D341Med (cell line): ENCODE measurements at places on chromosomes 1 and 21.

- no peak for DNase-seq
Measured at GRCh38 chr1:51605961-51606723, 10.8 kb upstream of the OSBPL9 start.

- no peak for DNase-seq
Measured at GRCh38 chr21:43187715-43188114, 18.9 kb downstream of the CRYAA start.

- DNase-seq, result no peak
Measured at GRCh38 chr1:169946206-169946605, 52.5 kb upstream of the SCYL3 start.

DNA sequence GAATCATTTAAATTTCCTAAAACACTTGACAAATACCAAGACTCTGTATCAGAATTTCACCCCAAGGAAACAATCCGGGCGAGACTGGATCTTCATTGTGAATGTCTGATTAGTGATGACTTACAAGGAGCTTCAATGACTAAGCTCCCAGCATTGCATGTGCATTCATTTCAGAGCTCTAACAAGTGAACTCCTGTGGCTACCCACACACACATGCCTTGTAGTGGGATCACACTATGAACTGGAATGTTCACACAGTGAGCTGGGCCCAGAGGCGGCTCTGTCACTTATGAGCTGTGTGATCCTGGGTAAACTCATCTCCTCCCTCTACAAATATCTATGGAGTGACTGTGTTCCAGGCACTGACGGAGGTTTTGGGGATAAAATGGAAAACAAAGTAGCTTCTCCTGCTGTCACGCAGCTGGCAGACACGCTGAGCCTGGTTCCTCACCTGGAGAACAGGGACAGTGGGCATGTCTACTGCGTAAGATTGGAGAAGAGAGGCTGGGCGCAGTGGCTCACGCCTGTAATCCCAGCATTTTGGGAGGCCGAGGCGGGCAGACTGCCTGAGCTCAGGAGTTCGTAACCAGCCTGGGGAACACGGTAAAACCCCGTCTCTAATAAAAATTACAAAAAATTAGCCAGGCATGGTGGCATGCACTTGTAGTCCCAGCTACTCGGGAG lies 56.9 kb downstream of the CLSTN1 start:
- no peak for DNase-seq

- DNase-seq, result no peak
Measured at GRCh38 chr1:33860671-33861070, 3.2 kb upstream of the HMGB4 start.

DNA sequence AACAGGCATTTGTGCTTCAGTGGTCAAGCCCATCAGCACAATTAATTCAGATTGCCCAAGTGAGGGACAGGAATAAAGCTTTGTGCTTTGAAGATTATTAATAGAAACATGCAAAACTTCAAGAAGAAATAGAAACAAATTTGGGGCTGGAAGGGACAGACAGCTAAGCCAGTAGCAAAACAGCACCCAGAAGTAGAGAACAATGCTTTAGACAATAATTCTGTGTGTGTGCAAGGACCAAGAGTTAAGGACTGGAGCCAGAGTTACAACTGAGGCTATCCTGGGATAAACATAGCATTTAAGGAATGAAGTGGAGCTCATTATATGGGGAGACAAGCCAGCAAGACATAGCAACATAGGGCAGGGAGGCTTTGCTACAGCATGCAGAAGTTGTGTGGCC lies 251.9 kb upstream of the DAB1 start:
- no peak for DNase-seq

DNA sequence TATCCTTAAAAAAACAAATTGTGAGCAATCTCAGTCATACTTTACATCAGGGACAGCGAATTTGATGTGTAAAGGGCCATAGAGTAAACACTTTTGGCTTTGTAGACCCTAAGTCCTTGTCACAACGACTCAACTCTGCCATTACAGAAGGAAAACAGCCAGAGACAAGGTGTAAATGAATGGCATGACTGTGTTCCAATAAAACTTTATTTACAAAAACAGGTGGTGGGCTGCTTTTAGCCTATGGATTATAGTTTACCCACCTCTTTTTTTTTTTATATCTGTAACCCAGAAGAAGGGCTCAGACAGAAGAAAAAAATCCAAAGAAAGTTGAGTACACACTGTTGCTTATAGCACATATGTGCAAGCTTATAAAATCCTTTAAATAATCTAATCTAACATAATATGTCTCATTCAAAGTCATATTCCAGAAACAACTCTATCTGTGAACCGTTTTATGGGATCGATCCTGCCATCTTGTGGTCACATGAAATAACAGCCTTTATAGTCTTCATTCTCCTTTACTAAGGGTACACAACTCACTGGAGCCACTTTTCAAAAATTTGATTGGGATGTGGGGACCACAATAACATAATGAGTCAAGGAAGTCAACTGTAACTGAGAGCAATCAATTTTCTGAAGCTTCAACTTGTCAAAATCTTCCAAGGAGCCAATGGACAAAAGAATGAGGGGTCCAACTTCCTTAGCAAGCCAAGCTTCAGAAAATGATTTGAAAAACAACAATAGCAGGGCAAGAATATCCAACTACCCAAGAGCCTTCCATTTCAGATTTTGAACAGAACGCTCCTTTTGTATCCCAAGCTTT lies 142.2 kb upstream of the KRTAP19-8 start:
- DNase-seq, result peak; percentile 46

DNA sequence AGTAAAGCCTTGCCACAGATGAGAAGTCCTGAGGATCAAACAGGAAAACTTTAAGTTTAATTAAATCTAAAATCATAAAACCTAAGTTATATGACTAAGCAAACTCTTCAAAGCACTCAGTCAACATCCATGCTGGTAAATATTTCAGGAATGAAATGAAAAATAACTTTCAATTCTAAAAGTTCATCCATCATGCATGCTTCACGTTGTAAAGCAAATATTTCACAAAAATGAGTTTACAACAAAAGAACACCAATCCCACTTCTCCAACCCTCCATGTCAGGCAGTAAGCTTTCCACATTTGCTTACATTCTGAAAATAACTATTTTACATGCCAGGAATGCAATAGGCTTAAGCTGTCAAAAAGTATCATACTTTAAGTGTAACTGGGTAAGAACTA lies 16.8 kb downstream of the APP start:
- DNase-seq, result no peak

DNA sequence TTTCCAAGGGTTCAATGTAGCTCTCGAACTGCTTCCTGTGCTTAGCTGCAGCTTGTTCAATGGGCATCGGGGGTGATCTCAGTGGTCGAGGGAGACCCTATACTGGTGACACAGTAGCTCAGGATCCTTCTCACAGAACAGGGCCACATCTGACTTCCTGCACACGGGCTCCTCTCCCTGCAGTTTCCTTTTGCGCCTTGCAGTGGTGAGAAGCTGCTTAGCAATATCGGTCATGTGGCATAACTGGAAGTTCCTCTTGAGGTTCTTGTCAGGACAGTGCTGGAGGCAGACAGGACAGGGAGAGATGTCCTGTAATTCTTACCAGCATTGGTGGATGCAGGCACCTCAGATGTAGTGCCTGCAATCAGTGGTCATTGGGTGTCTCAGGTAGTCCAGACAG lies 140.5 kb upstream of the MAP1LC3C start:
- no peak for DNase-seq

DNA sequence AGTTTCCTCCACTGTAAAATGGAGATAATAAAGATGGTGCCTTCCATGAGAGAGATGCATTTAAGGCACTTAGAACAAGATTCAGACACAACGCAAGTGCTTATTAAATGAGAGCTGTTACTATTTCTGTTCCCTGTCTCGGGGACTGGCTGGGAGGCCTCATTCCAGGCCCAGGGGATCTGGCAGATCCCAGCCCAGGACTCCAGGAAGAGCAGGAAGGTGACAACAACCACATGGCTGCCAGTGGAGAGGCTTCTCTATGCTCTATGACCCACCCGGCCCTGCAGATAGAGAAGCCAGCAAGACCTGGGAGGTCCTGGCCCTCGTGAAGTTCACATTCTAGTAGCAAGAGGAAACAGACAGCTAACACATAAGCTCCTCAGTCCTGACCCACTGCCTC lies 175.5 kb downstream of the ACTL8 start:
- DNase-seq, result no peak

- no peak for DNase-seq
Measured at GRCh38 chr1:181124291-181124751, 35.8 kb downstream of the IER5 start.

DNA sequence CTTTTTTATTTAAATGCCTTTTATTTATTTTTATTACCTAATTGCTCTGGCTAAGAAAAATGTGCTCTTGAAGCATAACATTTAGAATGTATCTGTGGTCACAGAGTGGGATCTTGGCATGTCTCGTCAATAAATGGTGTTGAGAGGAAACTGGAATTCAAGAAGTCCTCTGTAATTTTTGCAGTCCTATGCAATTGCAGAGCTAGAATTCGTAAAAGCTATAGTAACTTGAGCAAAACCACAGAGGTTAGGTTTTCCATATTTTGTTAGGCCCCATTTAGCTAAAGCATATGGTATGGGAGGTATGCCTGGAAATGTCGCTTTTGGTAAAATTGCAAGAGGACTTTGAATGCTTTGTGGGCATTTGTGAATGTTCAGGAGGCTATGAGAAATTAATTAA lies 466.7 kb upstream of the NFIA start:
- no peak for DNase-seq

DNA sequence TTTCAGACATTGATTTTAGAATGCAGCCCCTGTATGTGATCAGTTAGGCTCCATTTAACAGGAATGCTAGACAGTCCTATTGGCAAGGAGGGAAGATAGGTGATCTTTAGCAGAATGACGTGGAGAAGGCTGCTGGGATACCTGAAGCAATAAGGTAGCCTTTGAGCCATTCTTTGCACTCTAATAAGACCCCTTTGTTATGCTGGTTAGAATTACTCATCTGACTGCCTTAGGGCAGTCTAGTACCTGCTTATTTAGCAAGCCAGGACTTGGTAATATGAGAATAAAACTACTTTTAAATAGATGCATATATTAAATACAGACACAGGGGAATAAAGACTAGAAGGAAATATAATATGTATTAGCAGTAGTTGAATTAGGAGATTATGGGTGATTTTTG lies 29.1 kb downstream of the NGF start:
- DNase-seq, result no peak

- DNase-seq, result no peak
Measured at GRCh38 chr1:220176540-220176939, 82.6 kb downstream of the IARS2 start.

DNA sequence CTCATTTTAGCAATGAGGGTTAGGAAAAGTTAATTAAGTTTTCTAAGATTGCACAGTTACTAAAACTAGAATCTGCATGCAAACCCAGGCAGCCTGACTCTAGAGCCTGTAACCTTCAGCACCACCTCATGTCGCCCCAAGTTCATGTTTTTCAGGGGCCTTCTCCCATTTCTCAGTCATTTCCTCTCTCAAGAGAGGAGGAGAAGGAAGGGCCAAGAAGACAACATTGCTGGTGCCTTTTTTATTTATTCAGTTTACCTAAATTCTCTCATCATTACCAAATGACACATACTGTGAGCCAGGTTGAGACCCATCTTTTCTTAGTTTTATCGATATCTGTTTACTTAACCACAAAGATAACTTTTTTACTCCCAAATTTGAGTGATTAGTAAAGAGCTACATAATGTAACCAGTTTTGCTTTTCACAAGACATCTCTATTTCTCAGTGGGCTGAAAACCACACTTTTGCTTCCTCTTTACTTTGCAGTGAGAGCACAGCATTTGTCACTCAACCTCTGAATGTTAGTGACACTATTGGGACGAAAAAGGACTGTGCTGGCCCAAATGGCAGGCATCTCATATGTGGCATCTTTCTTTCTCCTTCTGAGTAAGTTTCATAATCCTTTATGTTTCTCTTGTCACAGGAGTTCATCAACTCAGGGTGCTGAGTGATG lies at the start of gene CD101:
Gene CD101 (plus strand): TSS at position 507 of the 674 bp plus-strand sequence. CDS start 58 bp downstream, at position 565.
- no peak for DNase-seq

GRCh38 chr1:30125021-30125820 lies 598.2 kb downstream of the MATN1 start:
- DNase-seq, result no peak

GRCh38 chr1:41918450-41919043 lies at the start of gene HIVEP3:
Gene HIVEP3 (minus strand): TSS chr1:41918922.
- peak; percentile 43 for DNase-seq

- no peak for DNase-seq
Measured at GRCh38 chr21:14991957-14992356, 72.8 kb downstream of the NRIP1 start.

DNA sequence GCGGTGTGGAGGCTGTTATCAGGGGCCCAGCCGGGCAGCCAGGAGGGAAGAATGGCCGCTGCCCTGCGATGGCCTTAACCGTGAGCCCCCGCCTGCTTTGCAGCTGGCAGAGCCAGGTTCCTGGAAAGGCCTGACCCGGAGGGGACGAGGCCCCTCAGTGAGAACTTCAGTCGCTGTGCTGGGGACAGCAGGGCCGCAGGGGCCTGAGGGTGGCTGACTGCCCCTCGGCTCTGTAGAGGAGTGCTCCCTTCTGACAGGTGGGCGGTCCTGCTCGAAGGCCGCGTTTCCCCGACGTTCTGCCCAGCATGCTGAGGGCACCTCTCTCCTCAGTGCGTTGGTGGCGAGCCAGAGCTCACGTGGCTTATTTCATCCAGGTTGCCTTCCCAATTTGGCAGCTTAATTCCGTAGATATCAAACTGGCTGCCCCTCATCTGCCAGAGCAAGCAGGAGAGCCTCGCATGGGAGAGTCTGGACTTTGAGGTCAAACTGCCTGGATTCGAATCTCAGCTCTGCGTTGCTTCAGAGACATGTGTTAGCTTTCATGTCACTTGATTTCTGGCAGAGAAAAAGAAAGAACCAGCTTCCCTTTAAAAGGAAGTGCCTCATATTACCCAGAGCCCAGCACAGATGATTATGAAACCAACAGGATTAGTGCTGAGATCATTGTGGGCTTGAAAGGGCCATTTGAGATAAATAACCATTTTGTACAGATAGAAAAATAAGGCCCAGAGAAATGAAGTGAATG lies 239.8 kb downstream of the SDCCAG8 start:
- no peak for DNase-seq

DNA sequence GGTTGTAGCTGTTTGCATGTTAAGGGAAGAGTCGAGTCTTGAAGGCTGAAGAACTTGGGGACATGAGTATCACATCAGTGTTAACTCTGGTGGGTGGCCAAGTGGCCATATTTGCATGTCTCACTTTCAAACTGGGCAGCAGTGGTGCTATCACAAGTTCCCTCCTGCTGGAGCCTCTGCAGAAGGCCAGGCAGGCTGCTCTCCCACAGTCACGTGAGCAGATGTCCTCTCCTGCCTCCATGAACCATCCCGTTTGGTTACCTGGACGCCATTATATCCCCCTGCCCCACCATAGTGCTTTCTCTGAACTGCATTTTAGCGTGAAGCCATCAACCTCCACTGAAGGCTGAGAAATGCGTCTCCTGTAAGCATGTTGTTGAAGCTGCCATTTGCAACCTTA lies 205.1 kb upstream of the LMO4 start:
- DNase-seq, result no peak

- DNase-seq, result no peak
Measured at GRCh38 chr21:17964716-17965115, 145.6 kb upstream of the C21orf91 start.
